Osteoblast (primary cell): ENCODE measurements at places on chromosomes 2 and 18.

DNA sequence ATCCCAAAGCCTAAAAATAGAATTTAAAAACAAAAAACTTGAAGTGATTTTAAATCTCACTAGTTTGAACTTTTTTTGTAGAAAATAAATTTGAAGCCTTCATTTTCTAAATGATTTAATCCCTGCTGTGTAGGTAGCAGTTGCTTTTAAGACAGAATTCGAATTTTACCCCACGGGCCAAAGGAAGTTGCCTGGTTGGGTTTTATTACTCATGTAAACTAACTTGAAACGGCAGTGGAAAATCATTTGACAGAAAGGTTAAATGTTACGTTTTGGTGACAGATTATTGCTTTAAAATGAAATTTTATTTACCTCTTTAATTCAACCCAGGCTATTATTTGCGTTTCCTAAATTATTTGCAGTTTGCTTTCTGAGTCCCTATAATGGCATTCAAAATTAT, 2.0 kb downstream of the MAPRE2 start:
- DNase-seq, result no peak

GRCh38 chr2:88318956-88319330, 133.6 kb downstream of the FOXI3 start:
- no peak for DNase-seq

DNA sequence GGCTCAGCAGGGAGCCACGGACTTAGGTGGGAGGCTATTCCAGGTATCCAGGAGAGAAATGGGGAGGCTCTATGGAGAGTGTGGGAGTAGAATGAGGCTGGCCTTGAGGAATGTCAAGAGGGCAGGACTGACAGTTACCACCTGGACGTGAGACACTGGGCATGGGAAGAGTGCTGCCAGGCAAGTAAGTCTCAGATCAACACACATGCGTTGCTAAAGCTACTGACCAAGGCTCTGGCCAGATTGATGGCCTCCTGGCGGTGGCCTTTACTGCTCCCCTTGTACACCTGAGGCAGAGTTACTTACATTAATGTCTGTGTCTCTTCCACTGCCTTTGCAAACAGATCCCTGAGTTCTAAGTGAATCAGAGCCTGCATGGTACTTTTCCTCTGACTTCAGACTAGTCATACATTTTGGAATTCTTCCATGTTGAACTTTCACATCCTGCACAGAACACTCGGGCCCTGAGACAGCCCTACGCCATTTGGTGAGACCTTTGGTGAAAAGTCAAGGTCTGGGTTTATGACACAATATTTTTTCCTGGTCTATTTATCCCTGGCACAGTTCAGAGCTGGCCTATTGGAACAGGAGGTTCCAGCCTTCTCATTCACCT, 398.8 kb upstream of the TRIB2 start:
- DNase-seq, result peak; percentile 87

DNA sequence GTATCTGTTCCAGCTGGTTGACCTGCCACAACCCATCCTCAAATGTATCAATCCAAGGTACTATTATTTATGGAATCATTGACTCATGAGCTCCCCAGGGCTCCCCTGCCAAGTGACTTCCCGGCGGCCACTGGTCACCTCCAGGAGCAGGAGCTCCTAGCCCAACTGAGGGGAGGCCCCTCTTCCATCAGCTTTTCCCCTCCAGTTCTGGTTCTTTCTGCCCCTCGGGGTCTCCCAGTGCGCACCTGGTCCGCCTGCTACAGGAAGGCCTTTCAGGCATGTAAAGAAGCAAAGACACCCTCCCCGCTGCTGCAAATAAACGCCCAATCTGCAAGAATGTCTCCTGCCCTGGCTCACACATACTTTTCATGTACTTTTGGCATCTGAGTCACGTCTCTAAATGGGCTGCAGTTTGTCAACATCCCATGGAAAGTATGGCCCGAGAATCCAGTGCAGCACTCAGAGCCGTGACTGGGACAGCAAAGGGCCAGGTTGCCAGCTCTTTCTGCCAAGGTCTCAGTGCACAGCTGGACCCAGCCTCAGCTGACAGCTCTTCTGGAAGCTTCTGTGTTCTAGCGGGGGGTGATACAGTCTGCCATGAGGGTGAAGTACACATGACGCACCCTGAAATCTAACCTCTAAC, 41.4 kb downstream of the KLHL29 start:
- no peak for DNase-seq

DNA sequence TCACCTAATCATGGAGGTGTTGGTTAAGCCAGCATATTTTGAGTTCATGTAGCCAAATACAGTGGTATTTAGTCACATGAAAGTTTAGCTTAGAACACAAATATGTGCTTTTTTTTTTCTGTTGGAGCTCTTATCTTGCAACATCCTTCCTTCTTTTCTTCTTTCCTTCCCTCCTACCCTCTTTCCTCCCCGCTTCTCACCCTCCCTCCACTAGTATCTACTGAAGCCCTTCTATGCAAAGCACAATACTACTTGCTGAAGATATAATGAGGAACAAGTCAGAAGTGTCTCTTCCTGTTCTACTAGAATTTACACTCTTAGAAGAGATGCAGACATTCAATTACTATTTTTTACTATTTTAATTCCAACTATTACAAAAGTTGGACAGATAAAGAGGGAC, 105.0 kb upstream of the ITGA4 start:
- no peak for DNase-seq

GRCh38 chr18:55013086-55013485, 53.8 kb upstream of the CCDC68 start:
- no peak for DNase-seq

DNA sequence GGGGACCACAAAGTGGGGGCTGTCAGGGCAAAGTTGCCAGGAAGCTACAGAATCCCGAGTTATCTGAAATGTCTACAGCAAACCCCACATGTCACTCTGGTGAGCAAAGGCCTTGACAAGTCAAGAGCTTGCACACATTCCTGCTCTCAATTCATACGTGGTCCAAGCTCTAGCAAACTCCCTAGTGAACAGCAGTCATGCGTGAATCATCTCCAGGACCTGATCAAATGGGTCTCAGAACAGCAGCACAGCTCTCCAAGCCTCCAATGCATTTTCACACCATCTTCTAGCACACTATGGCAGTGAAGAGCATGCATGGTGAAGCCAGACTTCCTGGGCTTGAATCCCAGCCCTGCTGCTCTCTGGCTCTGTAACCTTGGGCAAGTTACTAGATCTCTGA, 68.5 kb downstream of the MYO5B start:
- DNase-seq, result no peak

GRCh38 chr2:11949732-11950523, 203.5 kb downstream of the LPIN1 start:
- no peak for DNase-seq

DNA sequence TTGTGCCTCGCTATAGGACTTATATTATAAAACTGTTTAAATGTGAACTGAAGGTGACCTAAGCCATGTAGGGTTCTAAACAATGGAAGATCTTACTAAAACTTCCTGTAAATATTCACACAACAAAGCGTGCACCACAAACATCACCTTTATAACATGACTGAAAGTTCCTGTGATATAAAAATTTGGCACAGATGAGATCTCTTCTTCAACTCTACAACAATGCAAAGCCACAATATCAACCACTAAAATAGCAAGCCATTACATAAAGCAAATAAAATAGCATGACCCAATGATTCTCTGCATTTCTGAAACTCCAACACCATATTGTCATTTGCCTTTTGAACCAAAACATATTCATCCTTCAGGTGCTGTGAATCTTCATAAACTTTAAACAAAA, 3.5 kb downstream of the YES1 start:
- DNase-seq, result peak; percentile 58

DNA sequence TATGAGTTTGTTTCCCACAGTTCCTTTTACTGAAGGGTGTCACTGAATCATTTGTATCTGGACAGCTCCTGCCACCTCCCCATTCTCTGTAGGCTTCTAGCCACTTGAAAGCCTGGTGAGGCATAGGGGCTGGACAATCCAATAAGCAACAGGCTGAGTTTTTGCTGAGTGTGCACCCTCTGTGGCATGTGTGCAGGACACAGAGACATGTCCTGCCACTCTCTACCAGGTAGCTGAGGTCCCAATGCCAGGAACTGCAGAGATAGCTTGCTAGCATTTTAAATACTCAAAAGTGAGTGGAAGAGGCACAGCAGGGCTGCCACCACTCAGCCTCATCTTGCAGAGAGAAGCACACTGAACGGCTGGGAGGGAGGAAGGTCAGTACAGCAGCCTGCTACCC, 77.2 kb upstream of the TFCP2L1 start:
- DNase-seq, result no peak

- DNase-seq, result no peak
Measured at GRCh38 chr2:177881008-177881747, 191.4 kb downstream of the PDE11A start.

DNA sequence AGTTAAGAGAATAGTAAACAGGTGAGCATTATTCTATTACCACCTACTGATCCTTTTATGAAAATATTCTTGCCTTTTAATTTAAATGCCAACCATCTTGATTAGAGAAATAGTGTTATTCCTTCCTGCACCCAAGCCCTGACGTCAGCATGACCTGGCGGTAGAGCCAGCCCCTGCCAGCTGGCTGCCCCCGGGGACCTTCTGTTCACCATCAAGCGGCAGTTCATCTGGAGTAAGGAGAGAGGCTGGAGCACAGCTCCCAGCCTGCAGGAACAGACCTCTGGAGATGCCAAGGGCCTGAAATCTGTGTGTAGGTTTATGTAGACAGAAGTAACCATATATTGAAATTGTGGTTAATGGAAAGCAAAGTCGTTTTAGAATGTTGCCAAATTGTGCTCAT, 171.8 kb downstream of the GBX2 start:
- no peak for DNase-seq
